ENCODE measurements at places on chromosomes 16 and 17.

- no peak overlapping the region for H3K27ac ChIP-seq
- no peak for DNase-seq
- no peaks in the 10 kb centered on the region for H3K27me3 ChIP-seq
- H3K4me3 ChIP-seq, result no peak overlapping the region
- H3K4me1 ChIP-seq, result no peaks in the 10 kb centered on the region
- no peaks in the 10 kb centered on the region for H3K36me3 ChIP-seq
These were observed 28.4 kb upstream of the ZFHX3 start for GRCh38 chr16:73076324-73076810.

- no peaks in the 10 kb centered on the region for H3K27me3 ChIP-seq
- no peaks in the 10 kb centered on the region for H3K4me1 ChIP-seq
- H3K36me3 ChIP-seq, result no peaks in the 10 kb centered on the region
- DNase-seq, result no peak
These were observed 2.6 kb downstream of the MXRA7 start for GRCh38 chr17:76707985-76708807.

GRCh38 chr16:62035115-62036092 lies 834 bp downstream of the CDH8 start:
- H3K27ac ChIP-seq, result no peak overlapping the region
- no peaks in the 10 kb centered on the region for H3K4me1 ChIP-seq
- peak overlapping the region; percentile 20 for H3K4me3 ChIP-seq
- no peaks in the 10 kb centered on the region for H3K27me3 ChIP-seq

DNA sequence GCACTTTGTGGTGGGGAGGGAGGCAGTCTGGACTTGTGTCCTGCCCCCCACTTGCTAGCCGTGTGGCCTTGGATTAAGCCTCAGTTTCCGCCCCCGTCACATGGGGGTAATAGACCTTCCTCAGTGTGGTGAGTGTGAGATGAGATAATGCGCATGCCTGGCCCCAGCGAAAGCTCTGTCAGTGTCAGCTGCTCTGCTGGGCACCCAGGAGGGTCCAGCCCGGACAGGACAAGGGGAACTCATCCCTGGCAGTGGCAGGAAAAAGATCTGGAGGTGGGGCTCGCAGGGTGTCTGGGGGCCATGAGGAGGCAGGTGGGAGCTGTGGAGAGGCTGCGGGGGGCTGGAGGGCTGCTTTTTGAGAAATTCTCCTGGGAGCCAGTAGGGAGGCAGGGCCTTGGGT lies 63.5 kb downstream of the SRCIN1 start:
- no peaks in the 10 kb centered on the region for H3K27me3 ChIP-seq
- no peak for DNase-seq
- H3K4me3 ChIP-seq, result no peak overlapping the region
- H3K4me1 ChIP-seq, result no peaks in the 10 kb centered on the region

DNA sequence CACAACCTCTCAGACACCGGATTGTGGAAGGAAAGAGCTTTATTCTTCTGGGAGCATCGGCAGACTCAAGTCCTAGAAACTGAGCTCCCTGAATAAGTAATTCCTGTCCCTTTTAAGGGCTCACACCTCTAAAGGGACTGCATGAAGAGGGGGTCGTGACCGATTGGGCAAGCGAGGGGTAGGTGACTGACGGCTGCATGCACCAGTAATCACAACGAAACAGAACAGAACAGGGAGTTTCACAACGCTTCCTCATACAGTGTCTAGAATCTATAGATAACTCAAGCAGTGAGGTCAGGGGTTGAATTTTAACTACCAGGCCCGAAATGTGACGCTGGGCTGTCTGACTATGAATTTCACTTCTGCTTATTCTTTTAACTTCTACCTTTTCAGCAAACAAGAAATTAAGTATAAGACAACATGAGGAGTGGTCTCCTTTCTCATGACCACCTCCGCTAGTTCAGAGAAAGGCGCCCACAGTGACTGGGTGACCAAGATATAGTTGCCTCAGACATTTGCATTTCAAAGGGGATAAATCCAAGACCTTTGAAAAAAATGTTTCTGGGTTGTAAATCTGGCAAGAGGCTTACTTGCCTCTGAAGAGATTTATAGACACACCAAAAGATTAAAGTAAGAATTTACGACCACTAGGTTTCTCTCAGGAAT lies 88.4 kb upstream of the ATF7IP2 start:
- no peaks in the 10 kb centered on the region for H3K27me3 ChIP-seq
- no peak overlapping the region for H3K4me3 ChIP-seq
- H3K27ac ChIP-seq, result no peak overlapping the region
- no peaks in the 10 kb centered on the region for H3K4me1 ChIP-seq

GRCh38 chr17:38605841-38606645 lies at the start of gene SRCIN1:
SRCIN1 (minus strand) TSS chr17:38605952; CDS start chr17:38605705, 247 bp downstream.
- no peak within 1 kb of the TSS for H3K27ac ChIP-seq
- peak within 1 kb of the TSS; percentile 36 for H3K4me3 ChIP-seq
- H3K36me3 ChIP-seq, result no peaks in the 10 kb centered on the region
- no peaks in the 10 kb centered on the region for H3K27me3 ChIP-seq
- H3K4me1 ChIP-seq, result no peaks in the 10 kb centered on the region

DNA sequence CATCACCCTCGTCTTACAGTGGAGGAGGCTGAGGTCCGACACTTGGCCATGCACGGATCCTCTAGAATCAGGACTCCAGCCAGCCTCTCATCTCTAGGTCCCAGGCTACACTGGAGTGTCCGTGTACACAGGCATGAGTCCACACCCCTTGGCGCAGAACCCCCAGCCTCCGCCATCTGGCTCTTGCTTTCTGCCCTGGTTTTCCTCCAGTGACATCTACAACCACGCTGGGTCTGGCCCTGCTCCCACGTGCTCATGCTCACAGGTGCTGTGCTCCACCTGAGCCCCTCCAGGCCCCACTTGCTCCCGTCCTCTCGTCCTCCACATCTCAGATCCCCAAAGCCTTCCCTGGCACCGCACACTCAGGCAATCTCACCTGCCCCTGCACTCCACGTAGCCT lies 260.8 kb downstream of the ENGASE start:
- no peaks in the 10 kb centered on the region for H3K27me3 ChIP-seq
- no peak overlapping the region for H3K27ac ChIP-seq
- H3K36me3 ChIP-seq, result no peaks in the 10 kb centered on the region
- H3K4me3 ChIP-seq, result no peak overlapping the region
- no peaks in the 10 kb centered on the region for H3K4me1 ChIP-seq
- DNase-seq, result no peak

- no peak overlapping the region for H3K27ac ChIP-seq
- no peaks in the 10 kb centered on the region for H3K36me3 ChIP-seq
- H3K4me3 ChIP-seq, result no peak overlapping the region
- H3K27me3 ChIP-seq, result no peaks in the 10 kb centered on the region
- no peak for DNase-seq
These were observed 35.9 kb downstream of the HSBP1 start for GRCh38 chr16:83843657-83844056.

- DNase-seq, result no peak
- no peaks in the 10 kb centered on the region for H3K27me3 ChIP-seq
- H3K36me3 ChIP-seq, result no peaks in the 10 kb centered on the region
- no peak overlapping the region for H3K4me3 ChIP-seq
These were observed 47.3 kb upstream of the ALOX12 start for GRCh38 chr17:6948562-6948961.

- DNase-seq, result peak; percentile 88
- H3K27me3 ChIP-seq, result no peaks in the 10 kb centered on the region
- peak overlapping the region; percentile 76 for H3K27ac ChIP-seq
- H3K4me3 ChIP-seq, result peak overlapping the region; percentile 63
These were observed 14.4 kb downstream of the MIS12 start for GRCh38 chr17:5500589-5501391.

DNA sequence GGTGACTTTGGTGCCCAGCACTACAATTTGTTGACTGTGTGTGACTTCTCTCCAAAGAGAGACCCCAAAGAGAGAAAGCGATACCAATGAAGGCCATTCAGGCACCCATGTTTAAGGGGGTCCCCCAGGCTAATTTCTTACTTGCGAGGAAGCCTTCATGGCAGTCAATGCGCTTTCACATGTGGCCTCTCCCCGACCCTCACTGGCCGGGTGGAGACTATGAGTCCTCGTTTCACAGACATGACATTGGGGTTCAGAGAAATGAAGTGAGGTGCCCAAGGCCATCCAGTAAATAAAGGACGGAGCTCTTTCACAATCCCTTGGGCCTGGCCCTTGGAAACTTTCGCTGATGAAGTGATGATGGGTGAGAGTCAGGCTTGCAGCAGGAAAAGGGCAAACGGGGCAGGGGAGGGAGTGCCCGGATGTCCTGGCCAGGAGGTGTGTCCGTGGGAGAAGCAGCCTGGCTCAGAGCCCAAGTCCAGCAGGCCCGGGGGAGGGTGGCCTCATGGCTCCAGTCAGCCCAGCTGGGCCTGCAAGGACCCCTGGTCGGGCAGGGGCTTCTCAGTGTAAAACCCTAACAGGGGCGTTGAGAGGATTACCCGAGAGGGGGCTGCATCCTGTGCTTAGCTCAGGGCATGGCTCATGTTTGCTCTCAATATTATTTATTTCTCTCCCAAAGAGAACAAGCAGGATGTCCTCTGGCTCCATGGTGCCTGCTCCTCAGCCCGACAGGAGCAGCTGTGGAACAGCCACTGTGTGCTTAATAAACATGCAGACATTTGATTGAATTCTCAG lies 14.7 kb downstream of the TBX2 start:
- H3K4me1 ChIP-seq, result no peaks in the 10 kb centered on the region
- H3K27me3 ChIP-seq, result no peaks in the 10 kb centered on the region
- no peak overlapping the region for H3K27ac ChIP-seq
- H3K36me3 ChIP-seq, result no peaks in the 10 kb centered on the region
- no peak overlapping the region for H3K4me3 ChIP-seq

GRCh38 chr16:4548124-4548523 lies 8.0 kb upstream of the C16orf96 start:
- no peaks in the 10 kb centered on the region for H3K36me3 ChIP-seq
- H3K4me3 ChIP-seq, result no peak overlapping the region
- H3K27me3 ChIP-seq, result no peaks in the 10 kb centered on the region
- no peak overlapping the region for H3K27ac ChIP-seq

GRCh38 chr17:62995377-62995885 lies 29.4 kb downstream of the TANC2 start:
- no peak overlapping the region for H3K27ac ChIP-seq
- DNase-seq, result no peak
- no peaks in the 10 kb centered on the region for H3K36me3 ChIP-seq
- no peaks in the 10 kb centered on the region for H3K27me3 ChIP-seq
- no peaks in the 10 kb centered on the region for H3K4me1 ChIP-seq

DNA sequence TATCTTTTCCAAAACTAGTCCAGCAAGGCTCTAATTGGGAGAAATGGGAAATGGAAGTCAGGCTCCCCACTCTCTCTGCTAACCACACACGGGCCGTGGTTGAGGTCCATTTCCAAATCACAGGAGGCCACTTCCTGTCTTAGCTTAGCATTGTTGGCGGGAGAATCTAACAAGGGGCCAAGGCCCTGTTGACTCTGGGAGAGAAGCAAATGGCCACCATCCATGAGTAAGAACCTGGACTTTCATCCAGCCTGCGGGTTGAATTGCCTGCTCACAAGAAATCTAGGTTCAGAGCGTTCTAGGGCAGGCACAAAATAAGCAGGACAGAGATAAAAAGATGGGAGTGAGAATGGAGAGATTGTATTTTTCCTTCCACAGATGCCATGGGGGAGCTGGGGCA lies 5.7 kb downstream of the FAM20A start:
- peaks cover 25% of the 10 kb centered on the region for H3K4me1 ChIP-seq
- no peaks in the 10 kb centered on the region for H3K36me3 ChIP-seq
- DNase-seq, result peak; percentile 53
- H3K27me3 ChIP-seq, result no peaks in the 10 kb centered on the region
- H3K27ac ChIP-seq, result peak overlapping the region; percentile 80
- H3K4me3 ChIP-seq, result no peak overlapping the region

DNA sequence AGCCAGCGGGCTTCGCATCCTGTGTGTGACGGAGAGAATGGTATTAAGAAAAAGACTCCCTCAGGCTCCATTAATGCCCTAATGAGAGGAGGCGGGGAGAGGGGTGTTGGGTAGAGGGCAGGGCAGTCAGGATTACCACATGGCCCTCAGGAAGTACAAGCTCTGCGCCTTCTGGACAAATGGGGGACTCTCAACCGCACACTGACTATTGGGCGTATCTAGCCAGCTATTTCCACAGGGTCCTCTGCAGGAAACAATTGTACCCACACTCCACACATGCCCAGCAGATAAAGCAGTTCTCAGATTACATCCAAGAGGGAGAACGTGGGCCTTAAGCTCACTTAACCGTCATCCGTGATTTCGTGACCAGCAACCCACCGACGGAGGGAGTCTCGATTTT lies 14.7 kb downstream of the NXN start:
- H3K36me3 ChIP-seq, result no peaks in the 10 kb centered on the region
- H3K4me3 ChIP-seq, result no peak overlapping the region
- no peak overlapping the region for H3K27ac ChIP-seq
- no peaks in the 10 kb centered on the region for H3K4me1 ChIP-seq

DNA sequence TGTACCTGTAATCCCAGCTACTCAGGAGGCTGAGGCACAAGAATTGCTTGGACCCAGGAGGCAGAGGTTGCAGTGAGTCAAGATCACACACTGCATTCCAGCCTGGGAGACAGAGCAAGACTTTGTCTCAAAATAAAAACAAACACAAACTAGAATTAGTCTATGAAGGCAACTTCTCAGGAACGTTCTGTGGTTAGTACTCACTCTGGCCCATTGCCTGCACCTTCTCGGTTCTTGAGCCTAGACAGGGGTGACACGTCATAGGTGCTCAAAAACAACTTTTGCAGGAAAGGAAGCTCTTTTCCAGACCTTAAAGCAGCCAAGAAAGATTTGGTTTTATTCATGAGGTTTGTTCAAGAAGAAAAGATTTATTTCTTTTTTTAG lies 22.3 kb upstream of the CNOT1 start:
- H3K36me3 ChIP-seq, result no peaks in the 10 kb centered on the region
- no peaks in the 10 kb centered on the region for H3K4me1 ChIP-seq
- no peak overlapping the region for H3K27ac ChIP-seq
- no peak overlapping the region for H3K4me3 ChIP-seq
- no peak for DNase-seq
- no peaks in the 10 kb centered on the region for H3K27me3 ChIP-seq

DNA sequence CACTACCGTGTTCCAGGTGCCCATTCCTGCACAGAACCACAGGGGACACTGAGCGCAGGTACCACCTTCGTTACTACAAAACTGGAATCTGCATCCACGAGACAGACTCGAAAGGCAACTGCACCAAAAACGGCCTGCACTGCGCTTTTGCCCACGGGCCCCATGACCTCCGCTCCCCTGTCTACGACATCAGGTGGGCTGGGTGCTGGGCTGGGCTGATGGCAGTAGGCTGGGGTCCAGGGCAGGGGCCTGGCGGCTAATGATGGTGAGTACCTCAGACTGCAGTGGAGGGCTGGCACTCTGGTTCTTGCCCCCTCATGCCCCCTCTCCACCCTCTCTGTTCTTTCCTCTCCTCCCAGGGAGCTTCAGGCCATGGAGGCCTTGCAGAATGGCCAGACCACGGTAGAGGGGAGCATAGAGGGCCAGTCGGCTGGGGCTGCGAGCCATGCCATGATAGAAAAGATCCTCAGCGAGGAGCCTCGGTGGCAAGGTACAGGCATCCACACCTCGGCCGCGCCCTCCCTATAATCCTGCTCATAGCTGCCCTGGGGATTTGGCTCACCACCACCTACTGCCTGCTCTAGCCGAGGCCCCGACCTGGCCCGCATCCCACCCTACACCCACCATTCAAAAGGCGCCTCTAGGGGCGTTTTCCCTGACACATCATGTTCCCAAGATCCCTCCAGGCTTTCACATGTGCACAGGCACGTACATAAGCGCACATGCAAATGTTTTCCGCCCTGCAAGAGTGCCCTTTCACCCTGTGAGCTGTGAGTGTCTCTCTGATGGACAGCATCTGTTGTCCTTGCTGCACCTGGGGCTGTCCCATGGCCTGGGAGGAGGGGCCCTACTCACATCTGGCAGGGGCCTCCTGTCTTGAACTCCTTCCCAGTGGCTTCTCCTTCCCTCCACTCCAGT lies 27.7 kb downstream of the UNK start:
- H3K36me3 ChIP-seq, result no peaks in the 10 kb centered on the region
- no peak overlapping the region for H3K4me3 ChIP-seq
- no peaks in the 10 kb centered on the region for H3K27me3 ChIP-seq
- DNase-seq, result no peak
- H3K27ac ChIP-seq, result no peak overlapping the region

- H3K27ac ChIP-seq, result no peak overlapping the region
- no peaks in the 10 kb centered on the region for H3K36me3 ChIP-seq
These were observed 238.7 kb downstream of the GSG1L start for GRCh38 chr16:27824786-27825185.
